ENCODE measurements at places on chromosomes 3 and 15.
A peak's percentile ranks its signal among the peaks of the same experiment; 100 is the strongest.

- DNase-seq: no peak
These were observed 25.0 kb upstream of the GPR160 start for GRCh38 chr3:170012683-170013400.

- DNase-seq: peak; percentile 74
These were observed 159.2 kb upstream of the SLCO3A1 start for GRCh38 chr15:91694131-91694830.

- no peak for DNase-seq
These were observed 61.9 kb downstream of the BTLA start for GRCh38 chr3:112437146-112438022.

GRCh38 chr3:178987745-178988144 is 83.9 kb downstream of the ZMAT3 start:
- DNase-seq: no peak

GRCh38 chr3:190883973-190884832 is 21.7 kb upstream of the GMNC start:
- peak; percentile 26 for DNase-seq

DNA sequence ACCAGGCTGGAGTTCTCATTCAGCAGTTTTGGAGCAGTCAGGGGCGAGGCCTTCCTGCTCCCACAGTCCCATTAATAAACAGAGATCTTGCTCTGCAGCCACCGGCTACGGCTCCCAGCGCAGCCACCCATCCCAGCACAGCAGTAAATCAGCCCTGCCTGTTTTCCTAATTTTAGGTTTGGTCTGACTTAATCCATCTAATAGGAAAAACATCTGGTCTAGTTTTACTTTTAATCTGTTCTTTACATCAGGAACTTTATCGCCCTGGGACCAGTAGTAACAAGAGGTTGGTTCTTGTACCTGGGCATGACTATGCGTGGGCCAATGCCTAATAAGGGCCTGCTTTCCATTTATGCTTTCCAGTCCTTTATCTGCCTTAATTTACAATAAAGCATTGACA is 264.0 kb upstream of the DPH6 start:
- no peak for DNase-seq

GRCh38 chr3:97481416-97481815 is 283.1 kb upstream of the ARL6 start:
- DNase-seq: no peak

GRCh38 chr3:187925326-187925725 is 180.1 kb upstream of the BCL6 start:
- DNase-seq: no peak

- no peak for DNase-seq
These were observed 239.3 kb downstream of the EPHB1 start for GRCh38 chr3:135034291-135034768.

DNA sequence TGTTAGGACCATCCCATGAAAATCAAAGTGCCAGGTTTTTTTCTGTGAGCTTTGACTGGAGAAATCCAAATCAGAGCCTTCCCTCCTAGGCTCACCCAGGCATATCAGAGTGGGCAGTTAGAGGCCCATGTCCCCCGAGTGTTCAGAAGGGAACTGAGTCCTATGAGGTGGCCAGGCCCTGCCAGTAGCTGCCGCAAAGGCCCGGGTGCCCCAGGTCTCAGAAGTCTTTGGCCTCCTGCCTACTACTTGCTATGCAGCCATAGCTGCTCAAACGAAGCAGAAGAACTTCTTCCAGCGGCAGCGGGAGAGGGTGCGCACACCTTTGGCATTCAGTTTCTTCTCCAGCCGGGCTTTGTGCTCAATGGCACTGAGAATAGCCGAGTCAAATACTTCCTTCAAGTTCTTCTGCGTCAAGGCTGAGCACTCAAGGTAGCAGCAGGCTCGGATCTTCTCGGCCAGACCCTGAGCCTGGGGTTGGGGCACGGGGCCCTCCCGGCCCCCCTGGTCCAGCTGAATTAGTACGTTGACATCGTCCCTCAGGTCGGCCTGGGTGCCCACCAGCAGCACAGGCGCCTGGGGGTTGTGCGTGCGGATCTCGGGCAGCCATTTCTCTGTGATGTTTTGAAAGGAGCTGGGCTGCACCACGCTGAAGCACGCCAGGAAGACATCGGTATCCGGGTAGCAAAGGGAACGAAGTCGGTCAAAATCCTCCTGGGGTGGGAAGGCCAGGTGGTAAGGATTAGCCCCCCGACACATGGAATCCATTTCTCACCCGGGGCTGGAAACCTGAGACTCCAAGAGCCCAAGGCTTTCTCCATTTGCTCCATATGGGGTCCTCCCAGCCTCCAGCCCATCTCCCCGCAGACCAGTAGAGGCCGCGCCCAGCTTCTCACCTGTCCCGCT is 992 bp downstream of the RHOV start:
- no peak for DNase-seq

DNA sequence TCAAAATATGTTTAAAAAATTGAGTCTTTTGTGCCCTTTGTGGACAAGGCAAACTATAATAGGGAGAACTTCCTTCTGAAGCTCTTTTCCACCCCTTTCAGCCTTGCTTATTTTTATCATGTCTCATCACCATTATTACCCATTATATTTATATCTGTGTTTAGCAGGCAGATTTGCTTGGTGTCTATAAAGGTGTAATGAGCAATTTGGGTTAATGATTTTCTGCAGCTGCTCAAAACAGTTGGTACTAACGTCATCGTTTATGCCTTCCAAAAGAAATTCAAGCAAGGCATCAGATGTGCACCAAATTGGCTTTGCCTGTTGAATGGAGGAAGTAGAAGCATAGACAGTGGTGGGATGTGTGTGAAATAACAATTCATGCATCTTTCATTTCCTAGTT is 483.7 kb upstream of the SGO1 start:
- no peak for DNase-seq

DNA sequence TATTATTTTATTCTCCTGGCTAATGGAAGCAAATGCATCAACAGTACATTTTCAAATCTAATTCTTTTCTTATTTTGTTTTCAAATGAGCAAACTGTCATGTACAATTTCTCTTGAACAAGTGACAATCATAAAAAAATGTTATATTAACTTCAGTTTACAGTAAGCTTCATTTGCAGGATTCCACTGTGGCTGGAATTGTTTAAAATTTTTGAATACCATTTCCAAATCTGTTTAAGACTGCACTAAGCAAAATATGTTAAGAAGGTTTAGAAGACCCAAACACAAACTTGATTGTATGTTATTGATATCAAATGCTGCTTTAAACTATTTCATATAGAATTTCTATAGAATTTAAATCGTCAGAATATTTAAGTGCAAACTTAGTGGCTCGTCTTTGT is 92.8 kb downstream of the ZNF280D start:
- DNase-seq: no peak

- no peak for DNase-seq
These were observed 18.5 kb upstream of the CMTM8 start for GRCh38 chr3:32220006-32220405.

- no peak for DNase-seq
These were observed 3.6 kb downstream of the ABHD17C start for GRCh38 chr15:80698676-80699075.
